ENCODE measurements at places on chromosomes 6 and 20.
A peak's percentile ranks its signal among the peaks of the same experiment; 100 is the strongest.

DNA sequence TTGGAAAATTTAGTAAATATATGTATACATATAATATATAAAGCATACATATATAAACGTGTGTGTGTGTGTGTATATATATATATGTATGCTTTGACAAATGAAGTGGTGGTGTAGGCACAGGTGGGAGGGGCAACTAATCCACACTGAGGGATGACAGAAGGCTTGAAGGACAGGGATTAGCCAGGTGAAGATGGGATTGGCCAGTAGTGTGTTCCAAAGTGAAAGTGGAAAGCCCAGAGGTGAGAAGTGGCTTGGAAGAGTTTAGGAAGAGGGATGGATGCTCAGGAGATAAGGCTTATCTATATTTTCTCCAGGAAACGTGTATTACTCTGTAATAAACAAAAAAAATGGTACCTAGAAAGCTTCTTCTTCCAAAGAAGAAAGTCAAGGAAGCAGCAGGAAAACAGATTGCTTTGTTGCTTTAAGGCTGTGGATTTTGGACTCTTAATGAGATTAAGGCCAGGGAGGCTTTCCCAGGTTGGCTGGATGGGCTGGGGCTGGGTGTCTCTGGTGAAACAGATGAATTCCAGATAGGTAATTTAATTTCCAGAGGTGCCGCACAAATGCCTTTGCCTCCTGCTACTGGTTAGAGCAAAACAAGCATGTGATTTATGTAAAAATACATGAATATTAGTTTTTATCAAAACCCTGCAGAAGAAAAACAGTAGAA lies 63.9 kb downstream of the JARID2 start:
- no peak overlapping the region for H3K4me3 ChIP-seq
- no peak for DNase-seq
- peaks cover 66% of the 10 kb centered on the region for H3K4me1 ChIP-seq
- no peaks in the 10 kb centered on the region for H3K27me3 ChIP-seq
- peak overlapping the region; percentile 62 for H3K27ac ChIP-seq

DNA sequence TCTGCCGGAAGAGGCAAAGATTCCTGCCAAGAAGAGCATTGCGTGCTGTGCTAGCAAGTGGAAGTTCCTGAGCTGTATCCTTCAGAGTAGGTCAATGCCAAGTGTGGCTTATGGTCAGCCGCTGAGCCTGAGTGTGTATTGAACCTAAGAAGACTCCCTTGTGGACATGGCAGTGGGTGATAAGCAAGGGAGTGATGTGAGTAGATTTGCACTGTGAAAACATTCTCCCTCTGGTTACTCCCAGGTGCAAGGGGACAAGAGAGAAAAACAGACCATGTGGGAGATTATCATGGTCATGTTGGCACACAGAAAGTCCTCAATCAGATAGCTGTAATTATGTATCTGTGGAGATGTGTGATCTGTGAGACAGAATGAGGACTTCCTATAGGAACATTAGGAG lies 6.1 kb upstream of the TMEM74B start:
- no peak overlapping the region for H3K27ac ChIP-seq
- H3K4me3 ChIP-seq = no peak overlapping the region
- DNase-seq = no peak
- no peaks in the 10 kb centered on the region for H3K27me3 ChIP-seq
- no peaks in the 10 kb centered on the region for H3K4me1 ChIP-seq
- no peaks in the 10 kb centered on the region for H3K36me3 ChIP-seq

DNA sequence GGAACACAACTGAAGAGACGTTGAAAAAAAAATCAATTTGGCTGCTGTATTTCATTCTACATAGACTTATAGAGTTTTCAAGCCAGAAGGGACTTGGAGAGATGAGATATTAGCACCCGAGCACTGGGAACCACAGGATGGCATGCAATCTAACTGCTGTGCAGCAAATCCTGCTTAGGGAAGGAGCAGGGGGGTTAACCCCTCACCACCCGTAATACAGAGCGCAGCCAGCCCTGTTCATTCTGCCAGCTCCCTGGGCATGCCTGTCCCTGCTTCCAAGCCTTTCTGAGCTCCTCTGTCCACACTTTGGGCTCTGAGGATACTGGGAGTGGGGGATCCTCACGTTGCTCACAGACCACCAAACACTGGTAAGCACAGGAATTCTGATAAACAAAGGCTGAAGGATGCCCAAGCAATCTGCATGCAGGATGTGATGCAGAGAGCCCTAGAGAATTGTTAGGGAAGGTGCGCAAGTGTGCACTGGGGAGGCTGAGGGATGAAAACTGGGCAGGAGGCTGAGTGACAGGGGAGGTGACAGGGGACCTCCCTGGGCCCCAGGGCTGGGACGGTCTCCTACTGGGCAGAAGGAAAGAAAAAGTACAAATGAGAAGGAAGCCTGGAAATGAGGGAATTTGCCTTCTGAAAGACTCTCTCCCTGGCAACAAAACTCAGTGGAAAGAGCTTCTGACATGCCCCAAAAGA lies 34.0 kb downstream of the CPNE5 start:
- H3K4me1 ChIP-seq = no peaks in the 10 kb centered on the region
- H3K27ac ChIP-seq = no peak overlapping the region
- H3K36me3 ChIP-seq = no peaks in the 10 kb centered on the region
- DNase-seq = no peak
- no peaks in the 10 kb centered on the region for H3K27me3 ChIP-seq

GRCh38 chr20:18808712-18809111 lies 4.9 kb upstream of the SCP2D1 start:
- H3K4me3 ChIP-seq = no peak overlapping the region
- H3K27ac ChIP-seq = no peak overlapping the region
- no peak for DNase-seq
- no peaks in the 10 kb centered on the region for H3K4me1 ChIP-seq
- H3K36me3 ChIP-seq = no peaks in the 10 kb centered on the region

DNA sequence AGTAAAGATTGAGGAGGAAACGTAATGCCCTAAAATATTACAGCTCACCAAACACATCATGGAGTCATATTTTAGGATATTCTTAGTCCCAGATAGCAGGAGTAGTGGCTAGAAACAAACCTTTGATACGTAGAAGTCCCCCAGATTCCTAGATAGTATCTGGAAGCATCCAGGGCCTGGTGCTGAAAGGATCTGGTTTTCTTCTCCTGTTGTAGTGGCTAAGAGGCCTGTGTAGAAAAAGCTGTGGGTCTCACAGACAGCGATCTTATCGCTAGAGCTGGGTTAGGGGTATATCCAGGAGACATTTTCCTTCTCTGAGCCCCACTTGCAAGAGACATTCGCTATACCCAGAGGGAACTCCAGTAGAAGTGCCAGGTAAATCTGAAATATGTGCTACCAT lies 139.9 kb downstream of the KCNQ5 start:
- peak overlapping the region; percentile 26 for H3K27ac ChIP-seq
- no peak for DNase-seq
- H3K4me3 ChIP-seq = peak overlapping the region; percentile 8
- H3K4me1 ChIP-seq = peaks cover 50% of the 10 kb centered on the region
- H3K36me3 ChIP-seq = no peaks in the 10 kb centered on the region

Measured in psoas muscle (tissue), 8 donors.